ENCODE measurements at places on chromosomes 5 and 9.

DNA sequence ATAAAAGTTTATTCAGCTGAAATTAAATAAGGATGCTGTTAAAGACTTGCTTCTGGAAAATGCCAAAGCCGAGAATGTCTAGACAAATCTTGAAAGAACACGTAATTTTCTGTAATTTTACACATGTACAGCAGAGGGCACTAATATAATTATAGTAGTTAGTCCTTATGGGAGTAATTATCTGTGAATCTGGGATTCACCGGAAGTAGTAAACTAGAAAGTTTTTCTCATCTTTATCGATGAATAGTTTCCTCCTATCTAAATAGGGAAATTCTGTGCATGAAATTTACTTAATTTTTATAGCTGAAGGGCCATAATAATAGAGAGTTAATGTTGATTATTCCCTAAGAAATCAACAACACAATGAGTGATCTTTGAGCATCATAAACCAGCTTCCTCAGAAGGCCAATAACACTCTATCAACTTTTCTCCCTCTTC, 18.4 kb upstream of the CNTLN start:
- DNase-seq = no peak

- no peak for DNase-seq
These were observed 48.0 kb downstream of the PRR16 start for GRCh38 chr5:120512068-120512467.

GRCh38 chr5:28408186-28408585, 1369.8 kb upstream of the CDH9 start:
- no peak for DNase-seq

DNA sequence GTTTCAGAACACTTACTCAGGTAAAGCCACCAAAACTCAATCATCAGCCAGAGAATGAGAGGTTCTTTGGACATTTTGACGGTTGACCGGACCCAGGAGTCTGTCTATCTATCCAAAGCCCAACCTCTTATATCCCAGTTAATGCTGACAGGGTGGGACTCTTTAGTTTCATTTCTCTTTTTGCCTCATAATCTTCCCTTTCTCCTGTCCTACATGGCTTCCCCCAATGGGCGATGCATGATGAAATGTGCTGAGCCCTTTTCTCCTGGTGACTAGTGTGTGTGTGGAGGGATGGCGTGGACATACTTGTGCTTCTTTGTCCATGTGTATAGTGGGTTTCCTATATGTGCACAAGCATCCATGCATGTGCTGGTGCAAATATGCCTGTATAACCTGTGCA, at the start of gene TIMD4:
TSS of gene TIMD4 (minus strand) at position 102 of the 400 bp plus-strand sequence. CDS start at position 74, 28 bp downstream.
- no peak for DNase-seq

- DNase-seq = no peak
These were observed 5.5 kb downstream of the IL31RA start for GRCh38 chr5:55856516-55857246.

DNA sequence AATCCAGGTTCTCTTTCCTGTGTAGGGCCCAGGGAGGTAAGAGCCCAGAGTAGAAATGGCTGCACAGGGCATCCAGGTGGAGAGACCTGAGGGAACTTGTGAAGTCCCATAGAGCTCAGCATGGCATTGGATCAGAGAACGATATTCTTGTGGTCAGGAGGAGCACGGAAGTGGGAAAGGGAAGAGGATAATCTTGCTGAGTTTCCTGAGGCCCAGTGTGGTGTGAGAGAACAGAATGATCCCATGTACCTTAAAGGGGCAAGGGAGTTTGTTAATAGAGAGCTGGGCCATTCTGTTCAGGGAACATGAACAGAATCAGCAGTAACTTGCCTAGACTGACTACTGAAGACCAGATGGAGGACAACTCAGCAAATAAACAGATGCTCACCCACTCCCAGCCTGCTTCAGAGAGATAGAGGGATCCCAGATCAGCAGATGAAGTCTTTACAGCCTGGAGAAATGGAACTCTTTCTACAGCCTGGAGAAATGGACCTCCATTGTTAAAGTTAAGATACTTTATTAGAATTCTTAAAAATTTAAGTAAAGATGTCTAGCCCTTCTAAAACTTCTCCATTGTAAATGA, 119.7 kb upstream of the ELL2 start:
- DNase-seq = no peak

GRCh38 chr5:59236986-59237385, 654.1 kb downstream of the RAB3C start:
- no peak for DNase-seq

- no peak for DNase-seq
These were observed 19.9 kb downstream of the GPX3 start for GRCh38 chr5:151040211-151040747.

DNA sequence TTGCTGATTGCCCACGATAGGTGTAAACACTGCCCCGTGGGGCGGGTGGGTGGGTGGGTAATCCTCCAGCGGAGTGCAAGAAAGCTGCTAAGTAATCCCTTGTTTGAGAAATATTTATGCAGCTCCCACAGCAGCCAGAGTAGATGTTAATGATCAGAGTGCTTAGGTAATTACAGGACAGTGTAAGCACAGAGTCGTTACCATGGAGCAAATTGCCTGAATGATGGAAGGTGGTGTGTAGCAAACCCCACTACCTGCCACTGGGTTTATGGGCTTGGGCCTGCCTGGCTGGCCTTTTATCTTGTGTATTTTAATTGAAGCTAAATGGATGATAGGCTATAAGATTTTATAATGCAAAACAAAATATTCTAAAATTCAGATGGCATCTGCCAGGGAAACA, 110.0 kb downstream of the COL5A1 start:
- DNase-seq = no peak

GRCh38 chr9:112384690-112385089, 4.8 kb downstream of the HSDL2 start:
- DNase-seq = no peak

DNA sequence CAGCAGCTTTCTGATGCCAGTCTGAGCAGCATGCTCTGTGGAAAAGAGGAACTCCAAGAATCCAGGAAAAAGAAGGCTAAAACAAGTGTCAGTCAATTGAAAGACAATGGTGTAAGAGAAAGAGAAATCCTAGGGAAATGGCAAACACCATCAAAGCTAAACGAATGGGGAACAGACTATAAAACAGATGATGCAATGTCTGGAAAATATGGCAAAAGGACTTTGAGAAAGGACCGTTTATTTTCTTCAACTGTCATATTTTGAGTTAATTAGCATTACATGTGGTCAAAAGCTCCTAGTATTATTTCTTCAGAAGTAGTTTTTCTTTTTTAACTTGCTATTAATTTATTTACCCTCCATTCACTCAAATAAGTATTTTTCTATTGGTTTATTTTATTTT, 465.2 kb downstream of the LRRC70 start:
- DNase-seq = no peak

DNA sequence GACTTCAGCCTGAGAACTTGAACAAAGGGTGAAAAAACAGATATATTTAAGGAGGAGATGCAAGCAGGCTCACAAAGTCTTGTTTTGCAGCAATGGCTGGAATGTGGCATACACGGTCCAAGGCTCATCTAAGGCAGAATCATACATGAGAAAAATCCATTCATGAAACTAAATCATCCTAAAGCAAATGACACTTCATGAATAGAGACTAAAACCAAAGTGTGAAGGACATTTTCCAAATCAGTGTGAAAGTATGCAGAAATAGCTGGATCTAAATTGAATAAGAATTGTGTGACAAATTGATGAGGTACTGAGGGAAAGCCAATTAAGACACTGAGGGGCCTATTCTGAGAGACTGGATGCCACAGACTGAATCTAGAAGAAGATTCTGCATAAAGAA, 27.3 kb downstream of the ZNF366 start:
- no peak for DNase-seq

GRCh38 chr9:110546411-110546871, 33.1 kb downstream of the SVEP1 start:
- no peak for DNase-seq

GRCh38 chr9:104810421-104811339, 46.8 kb downstream of the NIPSNAP3B start:
- no peak for DNase-seq

- DNase-seq = no peak
These were observed 26.0 kb upstream of the GNA14 start for GRCh38 chr9:77673941-77674791.

DNA sequence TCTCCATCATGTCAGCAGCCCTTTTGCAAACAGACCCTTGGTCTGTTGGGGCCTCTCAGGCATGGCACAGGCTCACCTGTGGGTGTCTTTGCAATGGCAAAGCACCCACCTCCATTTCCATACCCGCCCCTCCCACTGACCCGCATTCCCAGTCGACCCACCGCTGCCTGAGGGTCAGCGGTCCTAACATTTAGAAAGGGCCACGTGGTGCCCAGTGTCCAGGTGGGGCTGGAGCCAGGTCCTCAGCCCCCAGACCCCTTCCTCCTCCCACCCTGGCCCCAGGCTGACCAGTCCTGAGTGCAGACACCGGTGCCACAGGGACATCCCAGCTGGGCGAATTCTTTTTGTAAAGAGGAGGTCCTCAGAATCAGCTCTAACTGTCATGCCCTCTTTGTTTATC, 43.3 kb upstream of the CEP72 start:
- DNase-seq = no peak

All from NCI-H187 (cell line).